Suppressor macrophage treated with lipopolysaccharide for 1 hour (primary cell): ENCODE measurements at places on chromosomes 11 and 22.

GRCh38 chr22:50200461-50201190, at the start of gene SELENOO:
Gene SELENOO, plus strand, starts transcription at chr22:50201011. Its CDS starts 26 bp downstream, at chr22:50201037.
- peak; percentile 90 for DNase-seq

DNA sequence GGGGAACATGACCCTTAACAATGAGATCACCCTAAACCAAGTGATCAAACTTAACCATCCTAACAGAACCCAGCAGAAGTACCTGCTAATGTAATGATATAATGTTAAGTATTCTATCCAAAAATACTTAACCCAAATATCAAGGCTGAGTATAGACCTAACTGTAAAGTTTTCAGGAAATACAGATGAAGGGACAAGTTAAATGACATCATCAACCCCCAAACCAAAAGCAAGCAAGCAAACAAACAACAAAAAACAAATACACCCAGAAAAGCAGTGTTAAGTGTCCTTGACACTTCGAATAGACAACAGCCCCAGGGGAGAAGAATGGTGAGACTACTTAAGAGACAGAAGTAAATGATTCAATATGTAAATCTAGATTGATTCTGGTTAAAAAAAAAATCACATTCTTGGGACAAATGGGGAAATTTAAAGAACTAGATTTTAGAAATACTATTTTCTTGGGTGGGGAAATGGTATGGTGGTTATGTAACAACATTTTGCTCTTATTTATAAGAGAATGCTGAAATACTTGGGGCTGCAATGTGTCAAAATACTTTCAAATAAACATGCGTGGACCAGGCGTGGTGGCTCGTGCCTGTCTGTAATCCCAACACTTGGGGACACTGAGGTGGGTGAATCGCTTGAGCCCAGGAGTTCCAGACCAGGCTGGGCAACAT, 2.5 kb downstream of the CSTF3 start:
- DNase-seq: no peak

DNA sequence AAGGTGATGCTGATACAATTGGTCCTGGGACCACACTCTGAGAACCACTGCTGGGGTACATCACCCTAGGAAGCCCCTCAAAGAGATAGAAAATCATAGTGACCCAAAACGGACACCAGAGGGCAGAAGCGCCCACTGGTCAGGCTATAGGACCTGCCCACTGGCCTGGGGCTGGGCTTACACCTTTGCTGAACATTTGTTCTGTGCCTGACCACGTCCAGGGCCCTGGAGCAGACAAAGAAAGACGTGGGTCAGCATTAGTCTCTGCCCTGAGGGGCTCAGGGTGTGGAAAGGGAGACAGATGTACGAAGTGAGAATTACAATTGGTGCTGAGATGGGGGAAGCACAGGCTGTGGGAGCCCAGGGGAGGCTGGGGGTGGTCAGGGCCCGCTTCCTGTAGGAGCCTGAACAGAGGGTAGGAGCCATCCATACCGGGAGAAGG, 14.4 kb upstream of the SERPINH1 start:
- peak; percentile 67 for DNase-seq

- no peak for DNase-seq
Measured at GRCh38 chr22:27205492-27206373, 548.3 kb downstream of the MIAT start.

- no peak for DNase-seq
Measured at GRCh38 chr11:75472081-75472732, 39.2 kb upstream of the KLHL35 start.

DNA sequence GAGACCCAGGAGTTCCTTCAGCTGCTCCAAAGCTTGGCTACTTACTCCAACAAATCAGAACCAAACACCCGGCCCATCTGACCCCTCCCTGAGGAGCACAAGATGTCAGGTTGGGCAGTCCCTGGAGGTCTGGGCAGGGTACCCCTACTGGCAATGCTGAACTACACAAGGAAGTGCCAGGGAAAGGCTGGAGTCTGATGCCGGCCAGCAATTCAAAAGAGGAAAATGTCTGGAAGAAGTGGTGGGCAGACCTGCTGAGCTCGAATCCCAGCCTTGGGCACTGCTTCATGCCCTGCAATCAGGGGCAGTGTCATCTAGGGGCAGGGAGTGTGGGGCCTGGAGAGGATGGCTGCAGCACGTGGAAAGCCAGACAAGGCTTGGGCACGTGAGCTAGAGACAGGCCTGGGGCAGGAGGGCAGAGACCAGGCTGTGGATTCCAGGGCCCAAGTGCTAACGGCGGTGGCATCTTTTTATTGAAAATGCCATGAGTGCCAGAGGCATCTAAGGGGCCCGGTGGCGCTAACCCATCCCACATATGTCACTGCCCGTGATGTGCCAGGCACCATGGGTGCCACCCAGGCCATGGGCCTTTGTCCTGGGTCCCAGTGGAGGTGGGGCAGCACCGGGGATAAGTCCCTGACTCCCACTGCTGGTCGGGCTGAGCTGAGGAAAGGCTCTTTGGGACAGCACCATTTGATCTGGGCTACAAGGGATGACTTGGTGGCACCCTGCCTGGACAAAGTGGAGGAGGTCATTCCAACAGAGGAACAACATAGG, 97.9 kb upstream of the PITPNB start:
- no peak for DNase-seq

DNA sequence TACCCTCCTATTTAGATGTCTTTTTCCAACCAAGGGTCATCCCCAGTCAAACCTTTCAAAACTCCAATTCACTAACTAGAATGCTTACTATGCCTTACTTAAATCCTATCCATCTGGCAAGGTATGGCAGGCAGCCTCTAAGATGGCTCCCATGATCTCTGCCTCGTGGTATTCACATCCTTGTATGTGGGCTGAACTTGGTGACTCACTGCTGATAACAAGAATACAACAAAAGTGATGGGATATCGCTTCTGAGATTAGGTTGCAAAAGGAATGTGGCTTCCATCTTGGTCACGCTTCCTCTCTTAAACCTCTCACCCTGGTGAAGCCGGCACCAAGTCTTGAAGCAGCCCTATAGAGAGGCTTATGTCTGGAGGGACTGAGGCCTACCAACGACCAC, 29.6 kb upstream of the UPB1 start:
- DNase-seq: peak; percentile 29

DNA sequence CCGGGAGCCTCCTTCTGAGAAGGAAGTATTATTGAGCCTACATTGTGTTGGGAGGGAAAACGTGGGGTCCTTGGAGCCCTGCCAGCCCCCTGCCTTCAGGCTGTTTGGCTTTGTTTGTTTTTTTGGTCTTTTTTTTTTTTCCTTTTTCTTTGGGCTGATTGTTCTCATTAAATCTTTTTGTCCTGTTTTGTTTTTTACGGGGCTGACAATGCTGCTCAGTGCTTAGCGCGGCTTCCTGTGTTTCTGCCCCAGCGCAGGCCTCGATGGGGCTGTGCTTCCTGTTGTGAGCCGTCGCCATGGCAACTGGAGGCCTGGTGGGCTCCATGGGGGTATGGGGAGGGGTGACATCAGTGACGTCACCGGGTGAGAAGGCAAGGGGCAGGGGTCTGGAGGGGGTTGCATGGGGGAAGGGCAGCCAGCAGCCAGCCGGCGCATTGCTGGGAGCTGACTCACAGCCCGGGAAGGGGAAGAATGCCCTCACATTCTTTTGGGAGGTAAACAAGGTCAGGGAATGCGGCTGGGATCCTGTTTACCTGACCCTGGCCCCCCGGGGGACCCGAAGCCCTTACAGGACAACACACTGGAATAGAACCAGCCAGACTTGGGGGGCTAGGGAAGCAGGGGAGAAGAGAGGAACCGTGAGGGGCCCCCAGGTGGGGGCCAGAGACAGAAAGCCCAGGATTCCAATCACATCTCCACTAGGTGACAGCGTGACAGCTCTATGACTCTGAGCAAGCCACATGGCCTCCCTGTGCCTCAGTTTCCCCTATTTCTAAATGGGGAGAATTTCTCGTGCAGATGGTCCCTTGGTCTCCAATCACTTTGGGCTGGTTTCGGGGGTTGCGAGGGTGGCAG, 22.2 kb upstream of the CBX7 start:
- peak; percentile 36 for DNase-seq

DNA sequence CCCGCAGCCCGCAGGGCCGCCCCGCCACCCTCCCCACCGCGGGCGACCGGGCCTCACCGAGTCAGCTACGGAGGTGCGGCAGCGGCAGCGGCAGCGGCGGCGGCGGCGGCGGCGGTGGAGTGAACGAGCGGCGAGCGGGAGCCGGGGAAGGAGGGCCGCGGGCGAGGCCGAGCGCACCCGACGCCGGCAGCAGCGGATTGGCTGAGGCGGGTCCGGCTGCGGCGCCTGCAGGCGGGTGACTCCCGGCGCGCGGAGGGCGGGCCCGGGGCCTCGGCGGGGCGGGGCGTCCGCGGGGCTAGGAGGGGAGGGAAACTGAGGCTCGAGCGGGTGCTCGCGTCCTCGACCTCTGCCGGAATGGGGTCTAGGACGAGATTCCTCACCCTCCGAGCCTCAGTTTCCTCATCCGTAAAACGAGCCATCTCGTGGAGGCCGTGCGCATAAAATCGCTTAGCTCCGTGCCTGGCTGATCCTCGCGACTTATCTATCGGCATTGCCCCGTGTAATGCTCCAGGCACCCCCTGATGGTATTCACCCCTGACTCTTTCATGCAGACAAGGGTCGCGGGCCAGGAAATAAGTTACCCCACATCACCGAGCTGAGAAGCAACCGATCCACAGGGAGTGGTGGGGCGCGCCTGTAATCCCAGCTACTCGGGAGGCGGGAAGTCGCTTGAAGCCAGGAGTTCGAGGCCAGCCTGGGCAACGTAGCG, at the start of gene CPT1A:
Gene CPT1A, minus strand, starts transcription at position 199 of the 709 bp plus-strand sequence. CDS start 26,442 bp downstream, outside the sequence.
- DNase-seq: peak; percentile 88

- no peak for DNase-seq
Measured at GRCh38 chr11:57536947-57537619, at the start of gene SMTNL1. Gene SMTNL1, plus strand, starts transcription at chr11:57537595. Its CDS starts 5,048 bp downstream, at chr11:57542643.

DNA sequence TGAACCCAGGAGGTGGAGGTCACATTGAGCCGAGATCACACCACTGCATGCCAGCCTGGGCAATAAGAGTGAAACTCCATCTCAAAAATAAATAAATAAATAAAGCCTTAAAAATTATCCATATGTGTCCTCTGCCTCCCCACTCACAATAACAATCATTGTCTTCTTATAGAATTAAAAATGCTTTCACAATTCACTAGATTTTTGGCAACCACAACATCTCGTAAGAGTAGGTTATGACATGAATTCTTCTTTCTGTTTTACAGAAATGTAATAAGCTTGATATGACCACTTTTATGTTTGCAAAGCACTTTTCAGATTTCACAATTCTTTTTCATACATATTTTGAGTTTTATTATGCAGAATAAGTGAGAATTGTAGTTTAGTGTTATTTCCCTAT, 54.5 kb upstream of the HSPA8 start:
- DNase-seq: no peak

GRCh38 chr11:75376175-75376574, 23.1 kb upstream of the RPS3 start:
- no peak for DNase-seq
